ENCODE measurements at places on chromosomes 2 and 18. TPM values are rescaled to one million over a fixed set of nuclear protein-coding genes. Genes with fewer than 3 reads are reported as not detected.

The REG1B gene
- not detected for total RNA-seq

The ANKRD62 gene
- total RNA-seq: not detected

The CCDC74B gene
- total RNA-seq: 0.85 TPM

The NPC1 gene
- total RNA-seq: 24.7 TPM

The PXDN gene
- 313 TPM for total RNA-seq

The ZEB2 gene
- total RNA-seq: 12.5 TPM

The ST8SIA3 gene
- not detected for total RNA-seq

The ATP6V1B1 gene
- total RNA-seq: not detected

The IL37 gene
- not detected for total RNA-seq

The MEP1B gene
- total RNA-seq: 0.19 TPM

The NXPH2 gene
- not detected for total RNA-seq

The LOXL3 gene
- 0.99 TPM for total RNA-seq

The IL1RL2 gene
- not detected for total RNA-seq

The SLC35F6 gene
- 17.2 TPM for total RNA-seq

The GALR1 gene
- not detected for total RNA-seq

The SALL3 gene
- not detected for total RNA-seq

The ITGAV gene
- 376 TPM for total RNA-seq

The MC5R gene
- not detected for total RNA-seq

The LBH gene
- total RNA-seq: 7.4 TPM

The FBXO48 gene
- total RNA-seq: 0.28 TPM

The ALPP gene
- total RNA-seq: not detected

The DNAJC5G gene
- total RNA-seq: not detected

The CD302 gene
- total RNA-seq: 6.2 TPM

The DCC gene
- under 0.01 TPM for total RNA-seq

The FBLN7 gene
- 1.2 TPM for total RNA-seq

The MYO3B gene
- not detected for total RNA-seq

The PLGLB1 gene
- 0.18 TPM for total RNA-seq

The GREB1L gene
- 1.2 TPM for total RNA-seq

The SLC39A6 gene
- total RNA-seq: 19.9 TPM

The TMSB10 gene
- total RNA-seq: 9,836 TPM

The NCOA1 gene
- 6.8 TPM for total RNA-seq

The CWC22 gene
- 13.0 TPM for total RNA-seq

The MATN3 gene
- 0.85 TPM for total RNA-seq

The STRN gene
- 17.7 TPM for total RNA-seq

The SLC9A4 gene
- total RNA-seq: not detected

The ANKRD30B gene
- not detected for total RNA-seq

The CPO gene
- not detected for total RNA-seq

The ZCCHC2 gene
- 20.3 TPM for total RNA-seq

The BOK gene
- 51.2 TPM for total RNA-seq

The ACTG2 gene
- total RNA-seq: under 0.01 TPM

The TRABD2A gene
- total RNA-seq: 0.56 TPM

The IL36RN gene
- total RNA-seq: not detected

The SMIM21 gene
- not detected for total RNA-seq

The CD8A gene
- not detected for total RNA-seq

The RAPH1 gene
- 38.3 TPM for total RNA-seq

The IGFBP2 gene
- 274 TPM for total RNA-seq

The SLC19A3 gene
- 0.09 TPM for total RNA-seq

The NAT8 gene
- total RNA-seq: not detected

The SCYGR6 gene
- total RNA-seq: not detected

The GALNT14 gene
- not detected for total RNA-seq

Measured in endothelial cell of coronary artery (primary cell).